ENCODE measurements at places on chromosomes 11 and 22.

DNA sequence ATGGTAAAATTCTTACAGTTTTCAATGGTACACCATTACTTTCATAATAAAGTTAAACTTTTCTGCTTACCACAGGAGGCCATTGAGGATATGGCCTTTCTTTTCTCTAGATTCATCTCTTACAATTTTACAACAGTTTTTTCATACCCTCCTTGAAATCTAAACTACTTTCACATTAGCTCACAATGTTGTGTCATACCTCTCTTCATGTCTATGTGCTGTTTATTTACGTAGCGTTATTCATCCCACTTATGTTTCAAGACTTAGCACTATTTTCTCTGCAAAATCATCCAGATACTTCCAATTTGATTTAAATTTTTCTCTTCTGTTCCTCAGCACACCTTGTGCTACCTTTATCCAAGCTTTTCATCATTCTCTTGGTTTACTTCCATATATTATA is 123.3 kb downstream of the METTL15 start:
- no peak for DNase-seq

GRCh38 chr11:69696749-69697468 is 6.9 kb downstream of the FGF19 start:
- no peak for DNase-seq

DNA sequence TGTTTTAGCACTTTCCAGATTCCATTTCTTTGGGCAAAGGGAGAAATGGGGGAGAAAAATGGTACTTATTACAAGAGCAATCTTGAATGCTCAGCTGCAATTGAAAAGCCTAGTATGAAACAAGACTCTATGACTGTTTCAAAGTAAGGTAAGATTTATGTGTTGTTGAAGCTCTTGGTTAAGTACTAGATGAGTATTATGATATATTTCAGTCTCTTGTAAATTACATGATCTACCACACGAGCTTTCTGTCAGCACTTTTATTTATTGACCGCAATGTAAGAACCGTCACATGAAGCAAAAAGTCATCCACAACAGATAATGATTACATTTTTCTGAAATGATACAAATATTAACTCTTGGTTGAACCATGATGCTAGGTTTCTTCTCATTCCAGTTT is 906.7 kb upstream of the CHORDC1 start:
- no peak for DNase-seq

DNA sequence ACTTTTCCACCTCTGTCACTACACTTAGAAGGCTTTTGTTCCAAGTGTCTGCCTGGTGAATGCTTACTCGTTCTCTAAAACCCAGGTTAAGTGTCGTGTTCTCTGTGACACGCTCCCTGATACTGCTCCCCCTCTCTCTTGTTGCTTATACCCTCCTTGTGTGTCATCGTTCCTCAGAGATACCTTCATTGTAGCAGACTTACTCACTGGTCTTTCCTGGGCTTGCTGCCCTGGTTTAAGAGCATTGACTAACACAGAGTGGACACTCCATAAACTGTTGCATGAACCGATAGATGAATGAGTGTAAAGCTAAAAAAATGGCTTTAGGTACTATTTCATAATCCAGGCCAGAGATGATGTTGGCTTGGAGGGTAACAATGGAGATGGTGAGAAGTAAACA is 171.3 kb downstream of the GRIK4 start:
- DNase-seq = no peak

DNA sequence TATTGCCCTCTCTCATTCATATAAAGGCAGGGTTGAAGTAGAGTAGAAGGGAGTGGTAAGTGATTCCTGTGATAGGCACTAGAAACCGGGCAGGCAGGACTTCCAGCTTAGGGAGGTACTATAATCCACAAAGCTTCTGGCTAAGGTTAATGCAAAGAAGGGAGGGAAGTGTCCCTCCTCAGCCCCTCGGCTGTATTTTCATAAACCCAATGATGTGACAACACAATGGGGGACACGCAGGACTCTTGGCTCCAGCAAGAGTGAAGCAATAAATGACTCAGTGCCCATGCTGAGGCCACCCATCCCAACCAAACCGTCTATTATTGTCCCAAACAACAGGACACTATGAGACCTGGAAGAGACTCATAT is 90.7 kb downstream of the ETS1 start:
- DNase-seq = no peak

GRCh38 chr22:40241200-40241763 is 63.6 kb downstream of the TNRC6B start:
- DNase-seq = no peak

DNA sequence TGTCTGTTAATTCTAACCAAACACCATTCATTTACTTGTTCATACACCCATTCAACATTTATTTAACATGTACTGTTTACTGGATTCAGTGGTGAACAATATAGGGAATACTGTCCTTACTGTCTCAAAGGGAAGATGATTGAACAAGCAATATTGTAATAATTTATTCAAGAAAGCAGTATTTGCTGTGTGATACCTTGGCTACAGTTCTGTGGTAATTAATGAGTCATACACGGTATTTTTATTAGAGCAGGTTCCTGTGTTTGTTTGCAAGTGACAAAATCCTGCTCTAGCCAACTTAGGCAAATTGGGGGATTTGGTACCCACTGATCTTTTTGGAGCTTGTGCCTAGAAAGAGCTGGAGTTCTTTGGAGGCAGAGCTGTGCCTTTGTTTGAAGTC is 15.7 kb downstream of the PIH1D2 start:
- DNase-seq = no peak

Data from activated T-cell treated with anti-CD3 and anti-CD28 coated beads, Interleukin-2, amount 50 U/mL, for 24 hours (primary cell).